ENCODE measurements at places on chromosomes 6 and 20.
A peak's percentile ranks its signal among the peaks of the same experiment; 100 is the strongest.

GRCh38 chr6:35093118-35093445 lies 48.1 kb downstream of the TCP11 start:
- DNase-seq = no peak

- DNase-seq = no peak
These were observed 92.7 kb downstream of the SLX4IP start for GRCh38 chr20:10527781-10528180.

- DNase-seq = peak; percentile 67
These were observed 6.5 kb upstream of the USP45 start for GRCh38 chr6:99521633-99522151.

GRCh38 chr20:50330504-50331313 lies 140.1 kb downstream of the CEBPB start:
- DNase-seq = peak; percentile 89

DNA sequence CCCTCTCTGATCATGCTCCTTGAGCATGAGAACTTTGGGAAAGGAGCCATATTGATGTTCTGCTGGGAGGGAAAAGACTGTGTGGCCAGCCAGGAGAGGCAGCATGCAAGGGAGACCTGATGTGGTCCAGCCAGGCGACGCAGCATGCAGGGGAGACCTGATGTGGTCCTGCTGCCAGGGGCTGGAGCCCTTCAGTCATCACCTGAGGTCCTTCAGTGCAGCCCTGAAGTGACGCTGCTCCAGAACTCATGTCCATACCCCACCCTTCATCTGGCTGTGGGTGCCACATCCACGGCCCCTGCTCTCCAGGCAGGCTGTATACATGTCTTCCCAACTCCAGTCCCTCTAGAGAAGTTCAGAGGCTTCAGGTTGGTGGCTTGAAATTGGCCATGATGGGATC lies 134.4 kb downstream of the ERMARD start:
- no peak for DNase-seq

GRCh38 chr20:24704899-24705298 lies 235.5 kb downstream of the SYNDIG1 start:
- no peak for DNase-seq

DNA sequence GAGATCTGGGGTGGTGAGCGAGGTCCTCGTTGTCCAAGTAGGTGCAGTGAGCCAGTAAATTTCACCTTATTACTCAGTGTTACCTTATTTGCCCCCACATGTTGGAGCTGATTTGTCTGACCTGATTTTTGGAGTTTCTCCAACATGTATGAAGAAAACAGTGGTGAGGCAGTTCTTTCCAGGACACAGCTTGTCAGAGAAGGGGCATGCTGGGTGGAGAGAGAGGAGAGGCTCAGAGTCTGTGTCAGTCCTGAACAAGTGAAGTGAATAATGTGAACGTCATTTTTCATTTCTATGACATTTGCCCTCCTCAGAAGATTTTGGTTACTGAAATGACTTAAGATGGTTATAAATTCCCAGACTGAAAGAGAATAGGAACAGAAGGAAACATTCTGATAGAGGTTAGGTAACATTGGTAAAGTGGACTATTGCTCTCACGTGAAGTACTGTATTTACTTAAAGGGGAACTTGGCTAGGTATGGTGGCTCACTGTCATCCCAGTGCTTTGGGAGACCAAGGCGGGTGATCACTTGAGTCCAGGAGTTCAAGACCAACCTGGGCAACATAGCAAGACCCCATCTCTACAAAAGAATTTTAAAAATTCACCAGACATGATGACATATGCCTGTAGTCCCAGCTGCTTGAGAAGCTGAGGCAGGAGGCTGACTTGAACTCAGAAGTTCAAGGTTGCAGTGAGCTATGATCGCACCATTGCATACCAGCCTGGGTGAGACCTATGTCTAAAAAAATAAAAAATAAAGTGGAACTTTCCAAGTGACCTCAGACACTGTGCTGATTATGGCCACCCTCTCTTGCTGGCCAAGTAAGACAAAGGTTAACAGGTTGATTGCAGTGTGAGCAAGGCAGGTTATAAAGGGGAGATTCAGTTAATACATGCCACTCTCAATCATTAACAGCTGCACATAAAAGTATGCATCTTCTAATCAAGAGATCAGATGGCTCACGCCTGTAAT lies 184.3 kb downstream of the EDN1 start:
- DNase-seq = no peak

DNA sequence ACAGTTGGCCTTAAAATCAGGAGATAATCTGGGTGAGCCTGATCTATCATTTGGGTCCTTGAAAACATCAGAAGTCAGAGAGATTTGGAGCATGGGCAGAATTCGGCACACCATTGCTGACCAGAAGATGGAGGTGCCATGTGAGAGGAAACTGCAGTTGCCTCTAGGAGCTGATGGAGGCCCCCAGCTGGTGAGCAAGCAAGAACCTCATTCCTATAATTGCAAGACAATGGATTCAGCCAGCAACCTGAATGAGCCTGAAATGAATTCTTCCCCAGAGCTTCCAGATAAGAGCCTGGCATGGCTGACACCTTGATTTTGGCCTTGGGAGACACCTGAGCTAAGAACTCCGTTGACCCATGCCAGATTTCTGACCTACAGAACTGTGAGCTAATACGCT lies 76.3 kb upstream of the FYN start:
- no peak for DNase-seq

GRCh38 chr20:6746901-6747609 lies 20.4 kb upstream of the BMP2 start:
- no peak for DNase-seq

GRCh38 chr6:38055203-38055589 lies 235.7 kb downstream of the ZFAND3 start:
- DNase-seq = no peak

DNA sequence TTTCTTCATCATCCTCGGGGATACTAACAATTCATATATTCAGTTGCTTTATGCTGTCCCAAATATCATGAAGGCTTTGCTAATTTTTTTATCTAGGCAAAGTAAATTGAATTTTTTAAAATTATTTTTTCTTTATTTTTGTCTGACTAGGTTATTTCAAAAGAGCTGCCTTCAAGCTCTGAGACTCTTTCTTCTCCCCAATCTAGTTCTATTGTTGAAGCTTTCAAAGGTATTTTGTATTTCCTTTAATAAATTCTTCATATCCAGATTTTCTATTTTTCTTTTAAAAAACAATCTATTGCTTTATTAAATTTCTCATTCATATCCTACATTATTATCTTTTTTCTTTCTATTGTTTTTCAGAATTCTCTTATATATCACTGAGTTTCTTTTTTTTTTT lies 16.8 kb downstream of the TRIM15 start:
- no peak for DNase-seq

- no peak for DNase-seq
These were observed 24.0 kb upstream of the ATRN start for GRCh38 chr20:3446779-3447178.

GRCh38 chr20:63659370-63659769 lies 1.3 kb downstream of the RTEL1 start:
- DNase-seq = no peak

GRCh38 chr6:13383328-13384163 lies 55.2 kb upstream of the TBC1D7 start:
- peak; percentile 56 for DNase-seq

DNA sequence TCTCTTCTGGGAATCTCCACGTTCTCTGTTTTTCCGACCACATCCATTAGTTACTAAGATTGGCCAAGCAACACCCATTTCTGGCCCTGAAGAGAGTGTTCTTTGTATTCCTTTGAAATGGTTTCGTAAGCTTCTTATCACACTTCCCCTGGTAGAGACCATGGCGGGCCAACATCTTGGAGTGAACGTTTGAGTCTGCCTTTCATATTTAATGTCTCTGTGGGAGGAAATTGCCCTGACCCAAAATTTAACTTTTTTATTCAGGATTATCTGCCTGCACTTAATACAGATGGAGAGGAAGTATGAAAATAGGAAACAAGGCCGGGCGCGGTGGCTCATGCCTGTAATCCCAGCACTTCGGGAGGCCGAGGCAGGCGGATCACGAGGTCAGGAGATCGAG lies 177.0 kb upstream of the SNX9 start:
- no peak for DNase-seq

GRCh38 chr6:131116755-131117360 lies 18.4 kb upstream of the AKAP7 start:
- DNase-seq = peak; percentile 50

DNA sequence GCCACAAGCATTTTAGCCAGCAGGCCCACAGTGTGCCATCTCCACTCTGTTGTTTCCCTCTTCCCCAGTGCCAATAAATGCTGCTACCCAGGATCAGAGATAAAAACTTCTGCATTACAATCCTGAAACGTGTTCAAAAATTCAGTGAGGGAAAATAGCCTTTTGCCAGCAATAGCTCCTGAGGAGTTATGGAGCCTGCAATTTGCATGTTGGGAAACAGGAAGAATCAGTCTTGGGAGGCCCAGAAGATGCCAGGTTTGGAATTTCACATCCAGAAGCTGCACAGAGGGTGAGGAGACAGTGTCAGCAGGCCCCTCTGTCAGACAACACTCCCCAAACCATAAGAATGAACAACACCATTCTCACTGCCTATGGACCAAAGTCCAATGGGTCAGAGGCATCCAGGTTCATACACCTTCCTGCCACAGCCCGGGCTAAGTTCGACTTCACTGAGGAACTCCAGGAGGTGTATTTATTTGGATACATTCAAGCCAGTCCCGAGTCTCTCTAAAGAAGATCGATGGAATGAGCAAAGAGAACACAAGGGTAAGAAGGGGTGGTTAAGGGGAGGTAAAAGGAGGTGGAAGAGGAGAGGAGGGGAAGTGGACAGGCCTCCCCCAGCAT lies 20.8 kb downstream of the RRBP1 start:
- DNase-seq = no peak

GRCh38 chr20:17601957-17602356 lies 32.1 kb downstream of the DSTN start:
- no peak for DNase-seq

GRCh38 chr6:33456156-33456555 lies 1.8 kb downstream of the ZBTB9 start:
- no peak for DNase-seq

DNA sequence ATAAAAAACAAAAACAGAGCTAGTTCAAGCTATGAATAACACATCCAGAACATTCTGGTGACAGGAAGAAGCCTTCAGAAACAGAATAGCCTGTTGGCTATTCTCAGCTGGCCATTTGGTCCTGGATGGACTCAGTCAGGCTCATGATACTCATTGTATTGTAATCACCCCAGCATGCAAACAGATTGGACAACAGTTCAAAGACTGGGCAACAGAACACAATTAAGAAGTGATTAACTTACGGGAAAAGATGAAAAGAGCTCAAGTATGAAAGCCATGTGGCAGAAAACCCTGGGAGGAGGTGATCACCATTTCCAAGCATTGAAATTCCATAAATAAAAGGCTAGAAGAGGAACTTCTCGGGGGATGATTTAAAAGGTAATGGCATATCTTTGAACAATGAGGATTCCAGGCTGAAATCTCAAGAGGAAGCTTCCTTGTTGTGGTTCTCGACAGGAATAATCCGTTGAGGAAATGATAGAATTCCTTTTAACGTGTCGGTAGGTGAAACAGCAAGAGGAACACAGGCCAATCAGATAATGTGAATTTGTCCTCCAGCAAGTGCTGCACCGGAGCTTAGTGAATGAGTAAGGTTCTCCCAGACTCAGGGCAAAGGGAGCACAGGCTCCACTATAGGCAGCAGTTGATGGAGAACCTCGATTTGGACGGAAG lies 172.4 kb downstream of the BCAS1 start:
- DNase-seq = no peak

GRCh38 chr6:13803581-13803980 lies 10.8 kb downstream of the MCUR1 start:
- no peak for DNase-seq

- peak; percentile 70 for DNase-seq
These were observed 178.7 kb downstream of the TAF4 start for GRCh38 chr20:61886721-61887595.

DNA sequence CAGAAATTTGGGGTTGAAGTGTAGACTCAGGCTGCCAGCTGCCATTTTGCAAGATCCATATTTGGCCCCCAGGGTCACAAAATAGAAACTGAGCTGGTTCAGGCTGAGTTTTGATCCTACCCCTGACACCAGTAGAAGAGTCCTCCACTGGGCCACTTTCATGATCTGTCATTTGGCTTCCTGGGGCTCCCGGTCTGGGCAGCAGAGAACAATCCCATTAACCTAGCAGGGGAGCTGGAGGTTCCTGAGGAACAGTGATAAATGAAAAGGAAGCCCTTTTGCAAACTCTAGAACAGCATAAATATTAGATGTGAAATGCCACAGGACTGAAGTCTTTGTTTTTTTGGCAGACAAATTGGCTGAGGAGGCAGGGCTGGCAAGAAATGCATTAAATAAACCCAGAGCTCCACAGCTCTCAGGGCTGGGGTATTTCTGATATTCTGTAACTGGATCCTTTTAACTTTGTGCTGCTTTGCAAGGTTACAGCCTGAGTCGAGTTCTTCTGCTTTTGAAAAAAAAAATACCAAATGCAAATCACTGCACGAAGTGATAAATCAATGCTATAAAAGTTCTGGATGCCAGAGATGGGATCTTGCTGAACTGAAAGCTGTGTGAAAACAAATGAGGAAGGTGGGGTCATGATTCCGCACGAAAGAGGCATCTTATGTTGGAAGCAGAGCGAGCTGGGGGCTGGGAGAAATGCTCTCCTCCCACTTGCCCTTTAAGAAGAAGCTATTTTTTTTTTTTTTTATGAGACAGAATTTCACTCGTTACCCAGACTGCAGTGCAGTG lies 64.4 kb downstream of the SULF2 start:
- peak; percentile 75 for DNase-seq

All from astrocyte of the hippocampus (primary cell).